ENCODE measurements at places on chromosomes 1 and 21. TPM values are rescaled to one million over a fixed set of nuclear protein-coding genes. Genes with fewer than 3 reads are reported as not detected.
A peak's percentile ranks its signal among the peaks of the same experiment; 100 is the strongest.

KCNJ6 gene
- total RNA-seq, result 2.0 TPM

DNA sequence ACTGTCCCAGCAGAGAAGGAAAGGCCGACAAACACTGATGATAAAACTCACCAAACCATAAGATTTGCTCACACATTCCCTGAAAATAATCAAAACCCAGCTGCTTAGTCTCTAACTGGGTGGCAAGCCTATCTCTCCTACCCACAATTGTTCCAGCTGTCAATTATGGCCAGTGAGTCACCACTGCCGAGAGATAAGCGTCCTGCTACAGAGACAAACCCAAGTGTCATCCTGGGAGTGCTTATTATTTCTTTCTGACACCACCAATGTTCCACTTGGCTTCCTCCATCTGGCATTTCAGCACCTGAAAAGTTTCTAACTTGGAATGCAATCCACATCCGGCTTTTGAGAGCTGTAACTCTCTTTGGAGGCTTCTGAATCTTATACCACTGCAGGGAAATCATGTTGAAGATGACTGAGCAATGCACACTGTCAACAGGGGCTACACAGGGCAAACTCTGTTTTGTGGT is 51.5 kb upstream of the VAV3 start:
- peak; percentile 97 for DNase-seq

GRCh38 chr1:166952002-166952746 is 23.2 kb downstream of the ILDR2 start:
- peak; percentile 93 for DNase-seq

CLDN17 gene
- total RNA-seq, result not detected

DNA sequence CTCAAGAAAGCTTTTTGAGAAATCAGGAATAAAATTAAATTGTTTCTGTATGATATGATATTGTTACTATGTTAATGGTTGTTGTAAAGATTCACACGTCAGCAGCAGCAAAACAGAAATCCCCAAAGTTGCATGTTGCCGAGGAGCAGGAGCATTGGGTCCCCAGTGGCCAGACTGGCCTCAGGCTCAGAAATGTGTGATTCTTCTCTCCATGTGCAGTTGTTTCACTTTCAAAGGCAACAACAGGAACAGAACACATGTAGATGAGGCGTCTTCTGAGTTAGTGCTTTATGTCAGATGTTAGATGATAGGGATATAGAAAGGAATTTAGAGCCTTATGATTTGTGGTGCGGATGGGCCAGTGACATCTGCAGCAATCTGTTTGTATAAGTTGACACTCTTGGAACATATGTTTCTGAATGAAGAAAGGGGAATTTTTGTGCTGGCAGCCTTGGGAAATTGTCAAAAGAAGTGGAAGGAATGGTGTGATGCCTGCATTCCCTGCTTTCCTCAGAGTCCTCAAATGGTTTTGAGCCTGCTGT is 2.1 kb upstream of the TTLL7 start:
- DNase-seq, result no peak

DNA sequence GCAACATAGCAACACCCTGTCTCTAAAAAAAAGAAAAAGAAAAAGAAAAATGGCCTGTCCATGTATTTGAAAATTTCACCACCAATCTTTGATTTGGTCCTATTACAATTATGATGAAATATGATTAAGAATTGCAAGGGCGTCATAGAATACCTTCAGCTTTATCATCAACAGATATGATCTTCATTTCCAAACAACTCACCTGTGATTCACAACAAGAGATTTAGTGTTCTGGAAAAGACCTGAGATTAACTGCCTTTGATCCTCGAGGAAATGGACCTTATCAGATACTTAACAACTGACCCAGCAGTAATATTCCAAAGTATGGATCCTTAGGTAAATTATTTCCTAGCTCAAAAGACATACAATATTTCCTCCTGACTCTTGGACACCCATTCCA is 3.5 kb upstream of the GSTM4 start:
- no peak for DNase-seq

DNA sequence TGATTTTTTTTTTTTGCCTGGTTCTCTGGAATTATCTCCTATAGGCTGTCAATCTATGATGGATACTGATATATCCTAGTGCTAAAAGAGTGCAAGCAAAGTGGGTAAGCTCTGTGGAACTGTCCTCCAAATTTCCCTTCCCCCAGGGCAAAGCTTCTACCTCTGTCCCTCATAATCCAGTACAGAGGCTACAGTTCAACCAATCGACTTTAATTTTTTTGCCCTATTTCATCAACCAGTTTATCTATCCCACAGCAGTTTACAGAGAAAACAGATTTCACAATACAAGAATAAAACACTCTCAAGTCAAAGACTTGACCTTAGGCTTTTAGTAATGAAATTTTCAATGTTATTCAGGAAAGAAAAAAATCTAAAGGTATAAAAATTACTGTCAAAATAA is 13.9 kb downstream of the PUM1 start:
- DNase-seq, result no peak

DNA sequence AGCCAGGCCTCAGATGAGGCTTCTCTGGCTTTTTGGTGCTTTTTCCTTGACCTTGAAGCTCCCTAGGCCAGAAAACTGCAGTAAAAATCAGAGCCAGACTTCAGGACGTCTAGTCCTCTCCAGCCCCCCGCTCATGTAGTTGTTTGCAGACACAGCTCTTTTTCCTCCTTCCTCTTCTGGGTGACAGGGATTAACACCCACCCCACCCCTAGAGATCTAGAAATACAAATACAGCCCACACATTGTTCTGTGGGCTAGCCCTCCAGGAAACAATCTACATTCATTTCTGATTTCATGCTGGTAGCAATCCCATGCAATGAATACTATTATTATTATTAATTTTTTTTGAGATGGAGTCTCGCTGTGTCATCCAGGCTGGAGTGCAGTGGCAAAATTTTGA is 9.9 kb upstream of the CLSTN1 start:
- no peak for DNase-seq

DNA sequence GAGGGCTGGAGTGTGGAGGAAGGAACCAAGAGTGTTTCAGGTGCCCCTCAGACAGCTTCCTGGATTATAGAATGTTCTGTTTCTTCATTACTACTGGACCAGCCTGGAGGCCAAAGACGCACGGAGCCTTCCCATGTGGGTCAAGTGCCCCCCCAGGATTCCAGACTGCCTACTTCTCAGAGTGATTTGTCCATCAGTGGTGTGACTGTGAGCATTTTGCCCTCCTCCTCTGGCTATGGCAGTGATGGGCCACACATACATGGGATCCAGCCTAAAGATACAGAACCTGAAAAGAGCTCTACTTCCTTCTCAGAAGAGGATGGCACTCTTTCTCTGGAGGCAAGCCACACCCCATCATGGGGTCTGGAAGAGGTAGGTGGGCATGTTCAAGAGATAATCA is 64.9 kb downstream of the MACF1 start:
- DNase-seq, result no peak

- no peak for DNase-seq
Observed at GRCh38 chr1:247330548-247331171, 1.0 kb downstream of the ZNF496 start.

MATN1 gene
- total RNA-seq, result 0.34 TPM

DNA sequence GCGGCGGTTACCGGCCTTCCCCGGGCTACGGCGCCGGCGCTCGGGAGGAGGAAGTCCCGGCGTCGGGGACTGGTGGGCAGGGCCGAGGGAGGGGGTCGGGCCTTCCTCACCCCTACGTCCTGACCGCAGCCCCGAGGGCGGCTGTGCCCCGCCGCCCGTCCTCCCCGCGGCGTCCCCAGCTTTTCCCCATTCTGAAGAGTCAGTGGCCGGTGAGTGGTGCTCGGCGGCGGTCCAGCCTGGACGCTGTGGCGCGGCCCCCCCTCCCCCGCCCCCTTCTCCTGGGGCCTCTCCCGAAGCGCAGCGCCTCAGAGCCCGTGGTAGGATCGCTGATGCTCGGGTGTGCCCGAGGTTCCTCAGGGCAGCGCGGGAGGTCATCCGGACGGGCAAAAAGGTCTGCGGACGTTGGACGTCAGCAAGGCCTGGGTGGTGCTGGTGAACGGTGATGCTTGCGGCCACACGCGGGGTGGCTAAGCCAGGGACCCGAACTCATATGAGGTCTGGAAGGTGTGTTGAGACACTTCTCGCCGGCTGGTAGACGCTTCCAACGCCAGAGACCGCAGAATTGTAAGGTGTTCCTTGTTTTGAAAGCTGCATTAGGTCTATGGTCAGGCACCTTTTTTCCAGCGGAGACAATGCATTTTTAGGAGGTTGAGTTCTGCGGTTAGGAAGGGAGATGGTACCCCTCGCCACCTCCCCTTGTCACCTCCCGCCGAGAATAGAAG is 725 bp downstream of the SLC25A33 start:
- DNase-seq, result peak; percentile 27

GRCh38 chr1:53572065-53572814 is 113.0 kb downstream of the DMRTB1 start:
- DNase-seq, result peak; percentile 48

FMO1 gene
- not detected for total RNA-seq

DNA sequence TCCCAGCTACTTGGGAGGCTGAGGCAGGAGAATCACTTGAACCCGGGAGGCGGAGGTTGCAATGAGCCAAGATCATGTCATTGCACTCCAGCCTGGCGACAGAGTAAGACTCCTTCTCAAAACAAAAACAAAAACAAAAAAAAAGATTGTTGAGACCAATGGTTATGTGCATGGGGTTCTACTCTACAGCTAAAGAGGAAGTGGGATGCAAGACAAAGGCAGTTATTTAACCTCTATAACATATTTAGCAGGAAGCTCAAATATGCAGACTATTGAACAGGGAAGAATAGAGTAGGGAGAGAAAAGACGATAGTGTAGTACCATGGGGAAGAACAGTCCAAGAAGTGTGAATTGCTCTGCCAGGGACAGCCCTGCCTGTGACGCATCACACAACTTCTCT is 227.7 kb downstream of the SMYD3 start:
- DNase-seq, result no peak

DNA sequence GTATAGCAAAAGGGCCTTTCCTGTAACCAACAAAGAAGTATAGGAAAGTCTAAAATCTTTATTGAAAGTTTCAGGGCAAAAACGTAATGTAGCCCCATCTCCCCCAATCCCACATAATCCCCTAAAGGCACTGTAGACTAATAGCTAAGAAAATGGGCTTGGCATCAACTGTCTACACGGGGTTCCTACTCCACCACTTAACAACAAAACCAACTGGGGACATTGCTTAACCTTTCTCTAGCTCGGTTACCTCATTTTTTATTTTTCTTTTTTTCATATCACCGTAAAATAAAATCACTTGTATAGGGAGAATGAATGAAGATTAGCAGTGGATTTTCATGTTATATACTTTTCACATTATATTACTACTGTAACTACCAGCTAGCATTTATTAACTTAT is 12.3 kb downstream of the MACF1 start:
- DNase-seq, result no peak

- no peak for DNase-seq
Observed at GRCh38 chr1:963746-964525, 2.3 kb upstream of the PLEKHN1 start.

S100A12 gene
- not detected for total RNA-seq

NMNAT2 gene
- total RNA-seq, result 0.50 TPM
